ENCODE measurements at places on chromosomes 2 and 18.
A peak's percentile ranks its signal among the peaks of the same experiment; 100 is the strongest.

- no peak for DNase-seq
These were observed 7.8 kb upstream of the OR6B3 start for GRCh38 chr2:240060977-240061591.

DNA sequence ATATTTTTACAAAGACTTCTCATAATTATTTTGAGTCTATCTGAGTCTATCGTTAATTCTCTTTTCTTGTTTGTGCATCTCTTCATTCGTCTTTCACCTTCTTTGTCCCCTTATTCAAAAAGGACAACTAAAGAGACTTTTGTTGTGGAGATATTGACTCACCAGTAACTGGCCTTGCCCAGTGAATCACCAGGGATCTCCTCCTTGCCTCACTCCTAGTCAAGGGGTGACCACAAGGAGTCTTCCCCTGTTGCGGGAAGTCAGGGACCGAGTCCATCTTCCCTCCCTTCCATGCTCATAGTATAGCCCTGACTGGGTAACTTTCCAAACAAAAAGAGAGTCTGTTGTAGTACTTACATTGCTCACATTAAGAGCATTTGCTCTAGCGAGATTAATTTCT lies 158.9 kb downstream of the NEB start:
- no peak for DNase-seq

- no peak for DNase-seq
These were observed 14.7 kb upstream of the GCG start for GRCh38 chr2:162166745-162167144.

GRCh38 chr18:22688877-22689496 lies 244.1 kb upstream of the RBBP8 start:
- no peak for DNase-seq

GRCh38 chr2:236587861-236588815 lies 18.5 kb downstream of the ACKR3 start:
- DNase-seq: no peak

- no peak for DNase-seq
These were observed 93.2 kb downstream of the CD226 start for GRCh38 chr18:69854455-69854854.

DNA sequence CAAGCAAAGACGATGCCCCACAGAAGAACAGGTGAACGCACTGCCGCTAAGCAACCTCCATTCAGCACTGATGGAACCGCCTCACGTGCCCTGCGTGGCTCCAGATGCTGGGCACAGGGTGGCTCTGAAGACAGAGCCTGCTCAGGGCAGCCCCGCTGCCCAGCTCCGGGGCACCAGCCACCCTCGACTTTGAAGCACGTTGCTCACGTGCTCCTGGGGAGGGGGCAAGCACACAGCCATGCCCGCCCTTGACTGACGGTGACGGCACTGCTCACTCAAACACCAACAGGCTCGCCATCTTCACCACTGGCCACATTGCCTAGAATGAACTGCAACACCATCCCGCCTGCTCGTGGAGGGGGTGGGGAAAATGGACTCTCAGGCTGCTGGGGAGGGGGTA lies 251.3 kb downstream of the HDAC4 start:
- DNase-seq: no peak

DNA sequence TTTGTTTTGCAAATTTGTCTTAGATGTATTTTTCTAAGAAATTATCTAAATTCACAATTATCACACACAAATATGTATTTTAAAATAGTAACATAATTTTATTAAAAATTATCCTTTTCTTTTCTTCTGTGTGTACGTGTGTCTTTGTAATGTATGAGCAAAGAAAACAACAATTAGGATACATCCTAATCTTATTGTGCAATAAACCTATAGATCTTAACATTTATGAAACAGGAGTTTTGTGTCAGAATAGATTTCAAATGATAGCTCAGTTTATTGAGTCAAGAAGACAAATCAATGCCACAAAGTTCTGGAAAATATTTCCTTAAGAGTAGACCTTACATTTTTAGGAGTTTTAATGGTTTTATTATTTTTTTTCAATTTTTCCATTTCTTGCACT lies 212.2 kb downstream of the KCNJ3 start:
- no peak for DNase-seq

DNA sequence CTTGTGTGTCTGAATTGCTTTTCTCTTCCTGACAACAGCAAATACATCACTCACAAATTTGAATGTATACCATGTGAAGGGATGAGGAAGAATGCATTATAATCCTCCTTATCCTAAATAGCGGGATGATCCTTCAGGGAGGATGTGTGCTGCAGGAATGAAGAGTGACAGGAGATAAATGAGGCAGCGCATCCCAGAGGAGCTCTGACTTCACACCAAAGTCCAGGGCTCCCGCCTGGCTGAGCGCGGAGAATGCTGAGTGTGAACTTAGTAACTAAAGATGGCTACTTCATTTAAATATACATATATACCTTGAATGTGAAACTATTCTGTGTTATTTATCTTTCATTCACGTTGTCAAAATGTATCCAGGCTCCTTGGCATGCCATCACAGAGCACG lies 145.2 kb upstream of the TPO start:
- DNase-seq: no peak

DNA sequence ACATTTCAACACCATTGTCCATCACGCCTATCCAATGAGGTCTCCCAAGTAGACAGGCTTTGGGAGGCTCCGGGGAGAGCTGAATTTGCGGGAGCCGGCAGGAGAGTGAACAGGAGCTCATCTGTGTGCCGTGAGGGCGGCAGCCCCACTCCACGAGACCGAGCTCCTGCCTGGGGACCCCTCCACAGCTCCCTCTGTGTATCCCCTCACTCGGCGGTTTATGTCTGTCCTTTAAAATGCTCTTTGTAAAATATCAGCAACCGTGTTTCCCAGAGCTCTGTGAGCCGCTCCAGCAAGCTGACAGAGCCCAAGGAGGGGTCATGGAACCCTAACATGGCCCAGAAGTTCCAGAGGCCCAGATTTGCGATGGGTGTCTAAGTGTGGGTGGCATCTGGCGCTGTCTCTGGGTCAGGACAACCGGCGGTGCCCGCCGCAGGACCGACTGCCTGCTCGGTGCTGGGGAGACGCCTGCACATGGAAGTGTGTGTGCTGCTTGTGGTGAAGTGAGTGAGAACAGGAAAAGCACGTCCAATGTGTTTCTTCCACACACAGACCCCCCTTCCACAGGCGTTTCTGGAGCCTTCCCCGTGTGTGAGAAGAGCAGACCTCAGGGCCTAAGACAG lies 34.8 kb downstream of the SLC66A2 start:
- no peak for DNase-seq

GRCh38 chr18:80105369-80106167 lies 3.5 kb upstream of the ADNP2 start:
- no peak for DNase-seq

DNA sequence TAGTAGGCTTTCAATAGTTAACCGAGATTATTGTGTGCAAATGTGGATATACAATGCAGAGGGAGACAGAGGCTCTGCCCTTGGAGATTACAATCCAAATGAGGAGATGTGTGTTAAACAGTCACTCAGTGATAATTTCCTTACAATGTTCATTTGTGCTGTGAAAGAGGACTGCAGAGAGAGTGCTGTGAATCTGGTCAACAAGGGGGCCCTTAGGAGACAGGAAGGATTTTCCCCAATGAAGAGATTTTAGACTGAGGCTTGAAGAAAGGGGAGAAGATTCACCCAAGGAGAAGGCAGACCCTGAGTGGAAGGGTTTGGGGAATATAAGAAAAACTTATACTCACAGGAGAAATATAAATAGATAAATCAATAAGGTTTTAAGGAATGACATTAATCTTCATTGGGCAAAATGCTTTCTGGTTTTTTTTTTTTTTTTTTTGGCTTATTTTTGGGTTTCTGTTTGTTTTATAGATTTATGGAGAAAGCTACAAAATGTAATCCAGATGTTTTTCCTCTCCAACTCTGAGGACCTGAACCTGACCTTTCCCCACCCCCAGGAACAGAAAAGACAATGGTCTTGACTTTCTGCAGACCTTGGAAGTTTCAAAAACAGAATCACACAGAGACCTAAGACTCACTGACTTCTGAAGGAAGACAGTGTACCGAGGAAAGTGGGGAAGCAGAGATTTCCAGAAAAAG lies 151.3 kb upstream of the SERPINE2 start:
- no peak for DNase-seq

GRCh38 chr2:161571051-161571429 lies 53.2 kb upstream of the SLC4A10 start:
- DNase-seq: no peak

DNA sequence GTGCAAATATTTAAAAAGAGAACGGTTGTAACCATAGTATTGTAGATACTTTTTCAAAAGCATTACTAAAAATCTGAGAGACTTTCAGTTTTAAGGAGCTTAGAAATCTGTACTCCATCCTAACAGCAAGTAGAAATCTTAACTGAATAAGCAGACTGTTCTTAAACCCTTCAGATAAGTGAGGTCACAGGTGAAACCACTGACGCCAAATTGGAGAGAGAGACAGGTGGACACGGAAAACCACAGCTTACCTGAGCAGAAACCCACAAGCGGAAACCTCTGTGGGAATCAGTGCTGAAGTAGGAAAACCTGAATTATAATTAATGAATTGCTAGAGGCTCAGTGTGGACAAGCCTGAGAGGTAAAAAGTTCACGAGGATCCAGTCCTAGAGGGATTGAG lies 959.4 kb upstream of the CELF4 start:
- no peak for DNase-seq

DNA sequence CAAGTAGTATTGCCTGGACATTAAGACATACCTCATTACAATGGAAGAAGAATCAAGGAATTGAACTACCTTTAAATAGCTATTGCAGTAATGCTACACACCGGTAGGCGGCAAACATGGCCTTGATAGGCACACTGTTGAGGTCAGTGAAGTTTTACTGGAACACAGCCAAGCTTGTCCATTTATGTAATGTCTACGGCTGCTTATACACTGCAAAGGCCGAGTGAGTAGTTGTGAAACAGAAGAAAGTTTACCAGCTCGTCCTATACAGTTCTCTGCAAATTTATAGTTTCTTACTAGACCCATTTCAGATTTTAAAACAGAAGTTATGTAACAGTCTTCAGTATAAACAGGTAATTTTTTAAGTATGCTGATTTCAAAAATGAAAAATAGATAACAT lies 38.8 kb downstream of the PPP4R1 start:
- peak; percentile 78 for DNase-seq

- no peak for DNase-seq
These were observed 12.4 kb upstream of the CCDC88A start for GRCh38 chr2:55431982-55432627.

DNA sequence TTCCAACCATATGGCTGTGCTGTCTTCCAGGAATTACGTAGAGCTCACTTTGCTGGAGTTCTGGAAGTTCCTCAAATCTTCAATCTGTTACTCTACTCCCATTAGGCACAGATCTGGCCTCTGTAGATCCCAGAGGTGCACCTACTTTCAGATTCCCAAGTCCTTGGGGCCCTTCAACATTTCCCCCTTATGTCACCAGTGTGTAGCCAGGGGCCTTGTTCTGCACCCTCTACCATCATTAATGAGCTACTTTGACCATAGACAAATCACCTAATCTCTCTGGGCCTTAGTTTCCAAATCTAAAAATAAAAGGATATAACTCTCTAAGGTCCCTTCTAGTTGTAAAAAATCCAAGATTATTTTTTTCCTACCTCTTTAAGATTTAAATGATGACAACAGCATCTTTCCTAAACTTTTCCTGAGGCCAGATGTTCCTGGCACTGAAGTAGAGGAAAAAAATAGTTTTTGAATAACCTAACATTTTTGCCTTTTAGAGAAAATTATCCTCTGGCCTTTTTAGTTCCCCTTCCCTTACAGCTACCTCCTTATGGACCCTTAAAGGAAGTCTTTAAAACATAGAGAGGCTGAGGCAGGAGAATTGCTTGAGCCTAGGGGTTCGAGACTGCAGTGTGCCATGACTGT lies 31.0 kb upstream of the WIPF1 start:
- DNase-seq: no peak

DNA sequence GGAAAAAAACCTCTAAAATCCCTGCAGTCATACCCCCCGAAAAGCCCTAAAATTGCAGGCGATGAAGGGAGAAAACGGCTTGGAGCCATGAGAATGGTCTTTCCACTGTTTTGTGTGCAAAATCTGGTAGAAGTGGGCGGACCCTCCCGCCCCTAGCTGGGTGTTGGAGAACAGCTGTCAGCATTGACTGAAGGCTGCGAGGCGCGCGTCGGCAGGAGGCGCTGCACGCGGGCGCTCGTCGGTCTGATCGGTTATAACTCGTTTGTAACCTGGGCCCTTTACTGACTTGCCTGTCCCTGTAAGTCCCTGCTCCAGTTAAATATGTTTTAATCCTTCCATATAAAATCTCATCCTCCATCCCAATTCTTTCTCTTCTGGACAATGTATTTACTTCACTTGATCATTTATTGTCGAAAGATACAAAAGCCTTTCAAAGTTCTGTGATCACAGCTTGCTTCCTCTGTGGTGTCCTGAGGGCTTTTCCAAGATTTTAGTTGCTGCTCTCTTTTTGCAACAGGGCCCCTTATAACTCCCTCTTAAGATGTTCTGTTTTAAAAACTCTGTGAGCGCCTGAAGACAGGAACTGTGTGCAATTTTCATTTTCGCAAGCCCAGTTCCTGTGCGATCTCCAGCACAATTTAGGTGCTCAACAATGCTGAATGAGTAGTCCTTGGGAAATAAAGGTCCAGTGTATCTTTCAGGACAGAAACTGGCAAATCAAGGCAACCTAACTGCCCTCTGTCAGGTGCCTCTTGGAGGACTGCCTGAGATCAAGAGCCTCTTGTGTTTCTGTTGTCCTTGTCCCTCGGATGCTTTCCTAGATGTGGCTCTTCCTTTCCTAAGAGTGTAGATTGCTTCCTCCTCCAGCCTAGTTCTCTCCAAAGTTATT lies 918 bp upstream of the HNRNPLL start:
- no peak for DNase-seq

DNA sequence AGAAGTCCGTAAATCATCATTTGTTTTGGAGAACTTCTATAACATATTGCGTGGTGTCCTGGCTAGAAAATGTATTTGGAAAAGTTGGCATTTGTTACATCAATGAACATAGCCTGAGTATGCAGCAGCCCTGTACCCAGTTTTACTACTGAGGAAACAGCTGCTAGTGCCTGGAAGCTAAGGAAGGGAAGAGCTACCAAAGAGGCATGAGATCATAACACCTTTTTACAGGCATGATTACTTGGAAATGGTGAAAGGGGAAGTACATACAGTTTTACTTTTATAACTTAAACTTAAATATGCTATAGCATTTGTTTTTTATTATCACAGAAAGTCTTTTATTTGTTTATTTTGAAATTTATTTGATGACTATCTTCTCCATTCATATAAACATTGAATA lies 128.4 kb upstream of the MC4R start:
- no peak for DNase-seq

- DNase-seq: no peak
These were observed 228.3 kb upstream of the SETBP1 start for GRCh38 chr18:44452346-44452745.
